ENCODE measurements at places on chromosomes 7 and 10.

DNA sequence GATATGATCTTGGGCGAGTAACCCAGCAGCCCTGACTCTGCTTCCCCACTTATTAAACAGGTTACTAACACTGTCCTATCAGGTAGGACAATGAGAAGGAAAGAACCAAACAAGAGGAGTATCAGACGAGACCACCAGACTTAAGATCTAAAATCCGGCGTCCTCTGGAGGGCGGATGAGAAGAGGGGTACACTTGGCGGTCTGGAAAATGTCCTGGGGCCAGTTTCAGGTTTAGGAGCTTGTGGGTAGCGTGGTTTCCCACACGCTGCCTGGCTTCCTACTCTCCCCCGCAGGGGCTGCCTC, 635 bp downstream of the ZNF32 start:
- no peak for DNase-seq

DNA sequence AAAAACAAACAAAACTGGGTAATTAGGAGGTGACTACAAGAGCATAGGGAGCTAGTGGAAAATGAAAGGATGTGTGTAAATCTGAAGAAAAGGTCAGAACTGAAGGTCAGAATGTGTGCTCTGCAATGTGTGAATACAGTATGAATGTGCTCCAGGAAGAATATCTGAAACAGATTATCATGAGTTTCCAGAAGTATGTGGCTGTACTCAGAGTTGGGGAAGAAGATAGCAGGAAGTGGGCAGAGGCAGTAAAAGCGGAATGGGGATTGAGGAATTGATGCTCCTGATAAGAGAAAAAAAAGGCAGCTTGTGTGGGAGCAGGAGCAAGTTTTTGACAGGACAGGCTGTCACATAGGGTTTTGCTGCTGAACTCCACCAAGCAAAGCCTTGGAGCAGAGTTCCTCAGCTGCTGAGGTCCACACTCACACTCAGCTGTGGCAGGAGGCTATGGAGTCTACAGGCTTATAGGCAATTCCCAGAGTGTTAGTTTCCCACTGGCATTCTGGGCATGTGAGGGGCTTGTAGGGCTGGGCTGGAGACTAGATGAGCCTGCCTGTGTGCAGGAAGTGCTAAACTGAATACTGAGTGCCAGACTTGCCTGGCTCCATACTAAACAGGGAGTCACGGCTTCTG, 22.9 kb downstream of the H2AZ2 start:
- no peak for DNase-seq

GRCh38 chr7:16070806-16071205, 350.5 kb downstream of the CRPPA start:
- no peak for DNase-seq

GRCh38 chr10:13439313-13440184, 89.3 kb downstream of the BEND7 start:
- peak; percentile 5 for DNase-seq

GRCh38 chr7:116957874-116958273, 4.6 kb downstream of the ST7 start:
- DNase-seq = no peak

Data from stimulated activated CD4-positive, alpha-beta T cell treated with anti-CD3 and anti-CD28 coated beads, Interleukin-4, amount 100 ng/mL, for 24 hours (primary cell).